ENCODE measurements at places on chromosomes 11 and 22. TPM values are rescaled to one million over a fixed set of nuclear protein-coding genes. Genes with fewer than 3 reads are reported as not detected.
A peak's percentile ranks its signal among the peaks of the same experiment; 100 is the strongest.

DNA sequence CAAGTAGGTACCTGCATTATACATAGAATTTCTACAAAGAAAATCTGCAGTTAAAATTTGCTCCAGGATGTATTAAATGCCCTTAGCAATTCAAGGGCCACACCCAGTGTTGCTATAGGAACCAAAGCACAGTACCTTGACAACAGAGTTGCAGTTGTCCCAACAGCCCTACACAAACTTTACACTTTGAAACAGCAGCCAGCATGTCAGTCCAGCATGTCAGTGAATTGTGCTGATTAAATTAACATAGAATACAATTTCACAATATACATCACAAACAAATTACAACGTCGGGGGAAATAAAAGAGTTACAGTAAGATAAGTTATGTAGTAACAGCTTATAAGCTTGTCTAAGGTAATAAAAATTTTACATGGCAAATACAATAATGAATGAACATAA lies 389.2 kb downstream of the SOX6 start:
- no peak for DNase-seq

BCO2 gene
- 0.42 TPM for total RNA-seq

GRCh38 chr11:2740275-2740940 lies 40.6 kb upstream of the KCNQ1OT1 start:
- no peak for DNase-seq

DNA sequence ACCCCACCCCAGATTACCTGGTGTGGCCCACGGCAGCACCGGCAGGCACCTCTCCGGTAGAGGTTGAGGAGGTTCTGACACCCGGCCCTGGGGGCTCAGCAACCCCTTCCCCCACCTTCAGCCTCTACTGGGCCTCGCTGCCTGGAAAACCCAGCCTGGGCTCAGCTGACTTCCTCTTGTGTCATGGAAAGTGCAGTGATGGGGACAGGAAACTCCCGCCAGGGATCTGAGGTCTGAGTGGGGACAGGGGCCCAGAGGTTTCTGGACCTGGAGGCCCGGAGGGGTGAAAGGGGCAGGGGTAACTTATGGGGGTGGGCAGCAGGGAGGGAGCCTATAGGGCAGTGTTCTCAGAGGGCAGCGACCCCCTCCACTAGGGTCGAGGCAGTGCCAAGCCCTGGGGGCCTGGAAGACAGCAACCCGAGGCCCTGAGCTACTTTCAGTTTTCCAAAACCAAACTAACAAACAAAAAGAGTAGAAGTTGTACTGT lies 10.0 kb upstream of the CD5 start:
- DNase-seq, result no peak

- DNase-seq, result peak; percentile 56
These were observed 182.2 kb downstream of the ETS1 start for GRCh38 chr11:128405112-128405511.

KLHDC7B gene
- total RNA-seq, result 0.66 TPM

UPB1 gene
- 0.44 TPM for total RNA-seq

COX8A gene
- 1,062 TPM for total RNA-seq

DNA sequence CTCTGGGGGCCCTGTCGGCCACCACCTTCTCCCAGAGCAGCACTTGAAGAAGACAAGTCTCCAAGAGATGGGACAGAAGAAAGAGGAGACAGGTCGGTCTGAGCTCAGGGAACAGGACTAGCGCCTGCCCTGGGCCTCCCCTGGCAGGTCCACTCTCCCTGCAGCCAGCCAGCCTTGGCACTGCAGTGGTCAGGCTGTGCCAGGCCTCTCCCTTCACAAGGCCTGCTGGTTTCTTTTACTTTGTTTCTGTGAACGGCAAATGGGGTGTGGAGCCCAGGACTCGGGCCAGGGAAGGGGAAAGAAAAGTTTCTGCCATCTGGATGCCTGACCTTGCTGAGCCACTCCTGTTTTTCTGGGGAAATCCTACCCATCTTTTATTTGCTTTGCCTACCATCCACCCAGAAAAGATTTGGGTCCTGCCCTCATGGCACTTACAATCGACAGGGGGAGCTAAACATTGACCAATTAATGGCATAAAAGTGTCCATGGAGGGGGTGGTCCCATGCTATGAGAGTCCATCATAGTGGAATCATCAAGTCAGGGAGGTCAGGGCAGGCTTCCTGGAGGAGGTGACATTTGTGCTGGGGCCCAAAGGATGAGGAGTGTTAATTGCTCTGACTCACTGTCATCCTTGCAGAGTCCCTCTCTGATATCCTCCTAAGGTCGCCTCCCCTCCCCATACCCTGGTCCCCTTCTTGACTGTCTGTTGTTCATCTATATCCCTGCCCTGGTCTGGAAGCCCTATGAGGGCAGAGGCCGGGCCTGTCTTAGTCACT lies 65.2 kb downstream of the NFAM1 start:
- no peak for DNase-seq

GRCh38 chr22:46815559-46815895 lies 53.1 kb downstream of the TBC1D22A start:
- no peak for DNase-seq
